ENCODE measurements at places on chromosomes 1 and 21.

DNA sequence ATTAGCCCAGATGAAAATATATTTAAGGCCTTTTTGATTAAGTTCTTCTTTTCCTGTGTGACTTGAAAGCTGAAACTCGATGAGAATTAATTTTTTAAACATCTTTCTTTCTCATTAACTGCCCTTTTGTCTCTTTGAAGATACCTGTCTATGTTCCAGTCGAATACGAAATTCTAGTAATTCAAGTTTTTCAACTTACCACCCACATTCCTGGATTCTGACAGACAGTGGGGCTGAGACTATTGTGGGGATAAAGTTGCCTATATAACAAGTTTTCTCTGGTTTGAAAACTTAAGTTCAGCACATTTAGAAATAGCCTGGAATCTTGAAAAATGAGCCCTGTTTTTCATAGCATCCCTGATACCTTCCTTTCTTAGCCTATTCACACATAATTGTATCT, 114.6 kb downstream of the NTNG1 start:
- no peak for DNase-seq

GRCh38 chr21:42398436-42399028, 2.7 kb upstream of the TMPRSS3 start:
- no peak for DNase-seq

DNA sequence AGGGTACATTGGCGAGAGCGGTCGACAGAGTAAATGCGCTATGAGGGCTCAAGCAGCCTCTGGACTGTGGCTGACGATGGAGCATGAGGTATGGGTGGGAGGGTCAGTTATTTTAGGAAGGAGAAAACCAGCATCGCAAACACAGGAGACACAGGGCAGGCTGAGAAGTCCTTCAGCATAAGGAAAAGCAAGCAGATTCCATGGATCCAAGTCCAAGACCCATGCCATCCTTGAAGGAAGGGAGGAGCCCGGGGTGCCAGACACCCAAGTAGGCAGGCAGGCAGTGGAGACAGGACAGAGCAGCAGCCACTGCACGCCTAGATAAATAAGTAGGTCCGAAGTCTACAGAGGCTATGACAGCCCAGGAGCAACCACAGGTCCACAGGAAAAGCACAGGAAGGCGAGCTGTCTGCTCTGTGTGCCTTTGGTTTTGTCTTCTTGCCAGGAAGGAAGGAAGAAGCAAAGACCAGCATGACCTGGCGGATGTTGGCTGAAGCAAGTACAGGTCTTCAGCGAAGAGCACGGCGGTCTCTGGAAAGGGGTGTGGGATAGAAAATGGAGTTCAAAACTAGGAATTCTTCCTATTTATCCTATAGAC, 76.4 kb upstream of the SLC45A1 start:
- no peak for DNase-seq

- no peak for DNase-seq
Observed at GRCh38 chr1:167109125-167109524, 15.2 kb downstream of the STYXL2 start.

DNA sequence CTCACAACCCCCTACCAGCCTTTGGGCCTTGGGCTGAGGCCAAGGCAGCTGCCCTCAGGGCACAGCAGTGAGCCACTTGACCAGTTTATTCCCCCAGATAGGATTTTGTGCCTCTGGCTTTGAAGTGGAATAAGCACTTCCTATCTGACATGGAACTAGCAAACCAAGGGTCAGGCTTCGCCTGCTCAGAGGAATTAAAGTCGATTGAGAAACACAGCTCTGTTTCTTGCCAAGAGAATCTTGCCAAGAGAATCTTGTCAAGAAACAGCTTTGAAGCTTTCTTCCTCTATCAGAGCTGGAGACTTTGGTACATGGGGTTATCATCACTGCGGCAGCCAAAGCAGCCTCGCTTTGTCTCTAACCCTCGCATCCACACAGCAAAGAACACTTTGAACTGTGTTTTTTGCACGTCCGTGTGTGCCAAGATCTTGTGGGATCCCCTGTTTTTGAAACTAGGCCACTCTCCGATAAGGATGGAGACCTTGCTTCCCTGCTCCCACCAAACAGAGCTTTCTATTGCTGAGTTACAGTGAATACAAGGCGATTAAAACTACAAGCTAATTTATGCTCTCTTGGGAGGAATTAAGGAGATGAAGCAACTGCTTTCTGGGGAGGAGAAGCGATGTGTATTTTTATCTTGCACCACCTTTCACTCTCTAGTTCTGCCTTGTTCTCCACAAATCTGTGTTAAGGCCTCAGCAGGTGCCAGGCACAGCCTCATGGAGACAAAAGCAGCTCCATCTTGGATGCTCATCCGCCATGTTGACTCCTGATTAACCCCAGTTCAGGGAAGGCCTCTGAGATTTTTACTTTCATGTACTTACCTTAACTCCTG, 67.3 kb downstream of the RHOU start:
- no peak for DNase-seq

DNA sequence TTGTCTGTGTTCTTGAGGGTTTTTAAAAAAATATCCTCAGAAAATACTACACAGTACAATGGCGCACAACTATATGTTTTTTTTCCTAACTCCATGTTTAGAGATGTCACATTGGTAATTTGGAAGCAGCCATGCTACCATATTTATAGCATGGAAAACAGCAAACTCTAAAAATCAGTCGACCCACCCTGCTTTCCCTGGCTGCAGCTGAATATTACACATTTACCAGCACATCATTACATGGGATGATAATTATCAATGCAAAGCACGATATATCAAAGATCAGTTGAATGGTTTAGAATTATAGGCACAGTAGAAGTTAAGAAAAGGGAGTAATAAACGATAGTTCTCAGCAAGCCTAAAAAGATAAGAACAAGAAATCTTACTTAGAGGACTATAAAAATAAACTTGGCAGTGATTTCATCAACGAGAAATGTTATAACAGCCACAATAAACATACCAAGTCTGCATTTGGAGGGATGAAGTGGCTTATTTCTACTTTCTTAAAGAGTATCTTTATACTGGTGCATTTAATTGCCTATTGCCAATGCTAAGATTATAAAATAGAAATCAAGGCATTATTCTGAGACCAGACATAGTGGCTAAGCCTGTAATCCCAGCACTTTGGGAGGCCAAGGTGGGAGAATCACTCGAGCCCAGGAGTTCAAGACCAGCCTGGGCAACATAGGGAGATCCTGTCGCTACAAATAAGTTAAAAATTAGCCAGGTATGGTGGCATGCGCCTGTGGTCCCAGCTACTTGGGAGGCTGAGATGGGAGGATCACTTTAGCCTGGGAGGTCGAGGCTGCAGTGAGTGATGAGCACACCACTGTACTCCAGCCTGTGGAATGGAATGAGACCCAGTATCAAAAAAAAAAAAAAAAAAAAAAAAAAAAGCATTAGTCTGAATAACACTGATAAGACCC, 43.4 kb downstream of the WDR64 start:
- DNase-seq: no peak

DNA sequence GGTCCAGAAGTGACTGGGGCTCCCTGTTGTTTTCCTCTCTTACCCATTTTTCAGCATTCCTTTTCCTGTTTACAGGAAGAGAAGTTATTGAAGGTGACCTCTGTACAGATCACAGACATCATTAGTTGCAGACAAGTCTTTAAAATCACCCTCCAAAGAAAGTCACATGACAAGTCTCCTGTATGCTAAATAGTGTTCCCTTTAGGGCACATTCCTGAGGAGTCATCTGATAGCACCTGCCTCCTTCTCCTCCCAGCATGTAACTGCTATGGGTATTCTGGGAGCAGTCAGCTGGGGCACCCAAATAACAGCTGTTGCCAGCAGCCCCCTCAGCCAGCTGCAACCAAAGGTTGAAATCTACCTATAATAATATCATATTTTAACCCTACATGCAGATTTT, 200.6 kb downstream of the PTGER3 start:
- no peak for DNase-seq

DNA sequence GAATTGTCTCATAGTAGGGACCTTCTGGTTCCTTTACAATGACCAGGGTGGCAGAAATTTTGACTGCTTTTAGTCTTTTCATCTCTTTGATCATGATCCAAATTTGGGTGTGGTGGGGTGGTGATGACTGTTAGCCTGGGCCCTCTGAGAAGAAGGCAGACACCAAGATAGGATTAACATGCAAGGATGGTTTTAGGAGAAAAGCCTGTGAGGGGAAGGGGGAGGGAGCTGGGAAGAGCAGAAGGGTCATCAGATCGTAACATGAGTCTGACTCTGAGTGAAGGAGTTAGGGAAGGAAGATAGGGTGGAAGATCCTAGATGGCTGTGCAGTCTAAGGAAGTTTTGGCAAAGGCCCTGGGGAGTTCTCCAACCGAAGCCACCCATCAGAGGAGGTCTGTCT, 28.5 kb upstream of the CAMSAP2 start:
- DNase-seq: no peak

GRCh38 chr1:163090321-163090945, 21.3 kb downstream of the RGS4 start:
- DNase-seq: no peak

DNA sequence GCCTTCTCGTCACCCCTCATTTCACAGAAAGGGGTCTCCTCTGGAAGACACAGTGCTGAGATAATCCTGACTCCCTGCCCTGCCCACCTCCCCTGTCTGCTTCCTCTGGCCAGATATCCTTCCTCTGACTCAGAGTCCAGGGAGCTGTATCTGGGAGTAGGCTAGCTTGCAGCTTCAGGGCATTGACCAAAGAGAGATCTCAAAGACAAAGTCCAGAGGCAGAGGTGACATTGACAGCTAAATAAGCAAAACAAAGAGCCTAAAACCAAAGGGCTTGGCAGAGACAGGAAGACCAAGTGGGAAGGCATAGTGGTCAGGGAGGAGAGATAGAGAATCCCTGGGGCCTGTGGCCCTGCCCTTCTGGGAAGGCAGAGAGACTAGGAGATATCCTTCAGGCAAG, 64.9 kb downstream of the TNR start:
- DNase-seq: no peak

GRCh38 chr21:14452727-14453241, 69.8 kb upstream of the HSPA13 start:
- no peak for DNase-seq

DNA sequence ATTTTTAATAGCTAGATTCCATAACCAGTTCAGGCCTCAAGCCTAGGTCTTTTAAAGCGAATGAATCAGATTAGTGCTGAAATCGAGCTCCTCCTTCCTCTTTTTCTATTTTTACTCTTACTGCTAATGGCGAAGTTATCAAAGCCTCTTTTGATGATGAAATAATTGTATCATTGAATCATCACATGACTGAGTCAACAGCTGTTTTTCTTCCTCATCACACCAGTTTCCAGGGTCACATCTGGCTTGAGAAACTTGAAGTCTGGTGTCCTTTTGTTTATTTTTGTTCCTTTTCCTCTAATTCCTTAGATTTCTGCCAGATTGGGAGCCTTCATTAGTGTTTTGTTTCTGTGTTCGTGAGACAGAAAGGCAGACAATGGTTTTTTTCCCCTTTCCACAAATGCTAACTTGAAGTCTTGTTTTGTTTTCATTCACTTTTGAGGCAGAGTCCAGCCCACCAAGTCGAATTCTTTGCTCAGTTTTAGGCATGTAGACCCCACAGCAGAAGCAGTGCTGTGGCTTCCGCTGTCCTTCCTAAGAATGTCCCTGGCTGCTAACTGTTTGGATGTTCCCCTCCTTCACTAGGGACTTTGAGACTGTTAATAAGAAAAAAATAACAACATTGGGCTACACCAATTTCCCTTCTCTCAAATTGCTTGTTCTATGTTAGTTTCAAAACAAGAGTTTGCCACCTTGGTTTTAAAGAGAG, 51.9 kb upstream of the FMOD start:
- DNase-seq: no peak

- no peak for DNase-seq
Observed at GRCh38 chr1:224767676-224768075, 151.6 kb downstream of the CNIH3 start.

GRCh38 chr21:40243685-40244084, 376.4 kb downstream of the PCP4 start:
- no peak for DNase-seq

DNA sequence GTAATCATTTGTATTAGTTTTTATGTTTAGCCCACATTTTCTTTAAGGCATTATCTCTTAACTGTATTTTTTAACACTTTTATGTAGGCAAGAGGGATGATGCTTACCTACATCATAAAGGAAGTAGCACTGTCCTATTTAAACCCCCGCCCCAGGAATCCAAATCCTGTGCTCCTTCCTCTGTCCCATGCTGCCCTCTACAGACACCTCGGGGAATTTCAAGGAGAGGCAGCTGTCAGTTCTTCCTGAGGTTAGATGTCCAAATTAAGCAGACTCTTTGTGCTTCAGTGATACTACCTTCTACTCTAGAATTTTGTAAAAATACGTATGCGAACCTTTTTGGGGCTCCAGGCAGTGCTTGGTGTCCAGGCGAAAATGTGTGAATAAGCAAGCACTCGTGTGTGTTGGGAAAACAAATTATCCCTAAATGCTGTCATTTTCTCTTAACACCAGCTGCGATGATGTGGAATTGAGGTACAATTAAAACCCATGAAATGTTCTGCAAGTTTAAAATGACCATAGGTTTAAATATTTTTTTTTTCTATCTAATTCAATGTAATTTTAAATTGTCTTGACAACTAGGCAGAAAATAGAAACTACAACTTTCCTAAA, 19.2 kb downstream of the CRCT1 start:
- no peak for DNase-seq

DNA sequence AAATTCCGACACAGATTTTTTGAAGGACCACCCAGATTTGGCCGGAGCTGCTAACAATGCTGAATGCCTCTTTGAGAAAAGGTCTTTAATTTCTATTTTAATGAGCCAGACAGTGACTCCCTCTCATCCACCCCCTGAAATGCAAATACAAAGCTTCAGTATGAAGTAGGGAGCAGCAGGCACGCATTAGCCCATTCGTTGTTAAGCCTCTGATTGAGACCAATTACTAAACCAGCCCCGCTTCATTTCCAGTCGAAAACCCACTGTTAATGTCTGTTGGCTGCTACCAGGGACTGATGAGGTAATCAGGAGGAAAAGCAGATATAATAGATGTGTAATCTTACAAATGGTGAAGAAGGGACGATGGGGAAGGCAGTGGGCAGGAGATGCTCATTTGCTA, 4.8 kb upstream of the C8A start:
- no peak for DNase-seq

DNA sequence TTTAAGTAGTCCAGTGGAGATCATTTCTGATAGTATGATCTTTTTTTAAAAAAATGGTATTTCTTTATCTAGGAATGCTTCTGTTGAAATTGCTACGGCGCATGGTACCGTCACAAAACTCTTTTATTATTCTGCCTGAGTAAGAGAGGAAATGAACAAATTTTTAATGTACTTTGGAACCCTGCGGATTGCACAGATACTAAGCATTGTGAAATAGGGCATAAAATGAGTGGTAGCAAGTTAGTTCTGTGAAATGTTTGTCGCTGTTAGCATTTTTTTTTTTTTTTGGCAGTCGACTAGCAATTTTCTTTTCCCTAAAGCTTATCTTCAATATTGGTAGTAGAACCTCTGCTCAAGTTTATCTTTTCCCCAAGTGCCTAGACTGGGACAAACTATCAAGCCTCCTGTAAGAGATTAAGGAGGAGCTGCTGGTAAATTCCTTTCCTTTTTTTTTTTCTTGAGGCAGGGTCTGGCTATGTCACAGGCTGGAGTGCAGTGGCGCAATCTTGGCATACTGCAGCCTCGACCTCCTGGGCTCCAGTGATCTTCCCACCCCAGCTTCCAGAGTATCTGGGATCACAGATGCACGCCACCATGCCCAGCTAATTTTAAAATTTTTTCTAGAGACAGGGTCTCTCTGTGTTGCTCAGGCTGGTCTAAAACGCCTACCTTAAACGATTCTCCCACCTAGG, 2.2 kb downstream of the ITSN1 start:
- no peak for DNase-seq

- DNase-seq: no peak
Observed at GRCh38 chr1:165595246-165595938, 35.6 kb upstream of the MGST3 start.

- DNase-seq: no peak
Observed at GRCh38 chr1:6776895-6777294, 8.4 kb upstream of the CAMTA1 start.

GRCh38 chr1:232962761-232963745, 12.6 kb downstream of the NTPCR start:
- DNase-seq: no peak
